ENCODE measurements at places on chromosomes 6 and 20.

- DNase-seq, result no peak
Measured at GRCh38 chr20:22629447-22629846, 45.1 kb upstream of the FOXA2 start.

DNA sequence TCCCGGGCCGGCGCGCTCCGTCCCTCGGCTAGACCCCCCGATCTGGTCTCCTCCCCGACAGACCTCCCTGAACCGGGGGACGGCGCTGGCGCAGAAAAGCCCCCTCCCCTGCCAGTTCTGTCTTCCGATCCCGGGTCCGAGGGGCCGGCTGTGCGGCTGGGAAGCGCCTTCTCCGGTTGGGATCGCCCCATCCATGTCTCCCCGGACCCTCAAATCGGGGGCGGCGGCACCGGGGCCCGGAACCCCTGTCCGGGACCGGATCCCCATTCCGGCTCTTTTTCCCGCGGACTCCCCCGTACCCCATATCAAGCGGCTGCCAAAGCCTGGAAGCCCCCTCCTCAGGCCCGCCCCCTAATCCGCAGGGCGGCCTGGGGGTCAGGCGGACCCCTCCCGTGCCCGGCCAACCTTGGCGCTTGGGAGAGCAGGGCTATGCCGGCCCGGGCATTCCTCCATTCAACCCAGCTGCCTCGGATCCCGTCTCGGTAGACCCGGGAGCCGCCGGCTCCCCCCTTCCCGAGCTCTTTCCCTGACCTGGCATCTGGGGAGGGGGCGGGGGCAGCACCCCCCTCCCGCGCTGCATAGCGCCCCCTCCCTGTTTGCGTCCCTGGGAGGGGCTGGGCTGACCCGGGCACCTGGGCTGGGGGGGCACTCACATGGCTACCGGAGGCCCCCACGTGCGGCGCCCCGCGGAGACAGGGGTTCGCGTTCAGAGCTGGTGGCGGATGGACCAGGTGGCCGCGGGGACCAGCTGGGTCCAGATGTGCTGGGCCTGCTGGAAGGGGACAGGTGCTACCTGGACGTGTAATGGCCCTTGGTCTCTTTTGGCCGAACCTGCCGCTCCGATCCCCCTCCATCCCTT lies 643 bp downstream of the DLGAP4 start:
- no peak for DNase-seq

DNA sequence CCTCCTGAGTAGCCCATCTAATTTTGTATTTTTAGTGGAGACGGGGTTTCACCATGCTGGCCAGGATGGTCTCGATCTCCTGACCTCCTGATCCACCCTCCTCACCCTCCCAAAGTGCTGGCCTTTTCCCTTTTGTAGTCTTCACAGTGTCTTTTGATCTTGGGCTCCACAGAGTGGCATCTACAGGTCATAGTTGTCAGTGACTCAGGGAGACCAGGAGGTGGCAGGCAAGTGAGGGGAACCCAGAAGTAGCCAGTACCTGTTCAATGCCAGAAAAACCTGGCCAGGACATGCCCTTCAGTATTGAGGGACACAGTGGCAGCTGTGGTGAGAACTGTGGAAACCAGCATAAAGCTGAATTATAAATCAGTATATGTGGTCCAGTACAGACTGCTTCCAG lies 19.6 kb downstream of the RPP21 start:
- DNase-seq, result peak; percentile 28

GRCh38 chr20:1734269-1734858 lies 76.8 kb upstream of the SIRPG start:
- DNase-seq, result peak; percentile 34

GRCh38 chr6:13814938-13815575 lies 700 bp upstream of the MCUR1 start:
- peak; percentile 61 for DNase-seq

DNA sequence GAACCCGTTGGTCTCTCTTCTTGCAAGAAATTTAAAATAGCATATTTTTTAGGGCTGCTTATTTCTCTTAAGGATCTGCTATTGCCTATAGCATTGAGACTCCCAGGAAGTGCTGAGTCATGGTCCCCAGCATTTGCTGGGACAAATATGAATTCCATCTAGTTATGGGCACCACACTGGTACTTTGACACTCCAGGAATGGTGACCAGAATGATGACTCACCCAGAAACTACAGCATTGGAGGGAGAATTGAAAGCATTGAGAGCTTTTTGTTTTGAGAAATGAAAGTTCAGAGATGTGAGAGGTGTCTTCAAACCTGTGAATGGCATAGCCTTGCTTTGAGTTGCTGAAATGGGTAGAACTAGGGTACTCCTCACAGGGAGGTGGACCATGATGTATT lies 699.7 kb downstream of the DHX35 start:
- DNase-seq, result no peak

GRCh38 chr6:43825187-43826115 lies 55.4 kb downstream of the VEGFA start:
- DNase-seq, result no peak

DNA sequence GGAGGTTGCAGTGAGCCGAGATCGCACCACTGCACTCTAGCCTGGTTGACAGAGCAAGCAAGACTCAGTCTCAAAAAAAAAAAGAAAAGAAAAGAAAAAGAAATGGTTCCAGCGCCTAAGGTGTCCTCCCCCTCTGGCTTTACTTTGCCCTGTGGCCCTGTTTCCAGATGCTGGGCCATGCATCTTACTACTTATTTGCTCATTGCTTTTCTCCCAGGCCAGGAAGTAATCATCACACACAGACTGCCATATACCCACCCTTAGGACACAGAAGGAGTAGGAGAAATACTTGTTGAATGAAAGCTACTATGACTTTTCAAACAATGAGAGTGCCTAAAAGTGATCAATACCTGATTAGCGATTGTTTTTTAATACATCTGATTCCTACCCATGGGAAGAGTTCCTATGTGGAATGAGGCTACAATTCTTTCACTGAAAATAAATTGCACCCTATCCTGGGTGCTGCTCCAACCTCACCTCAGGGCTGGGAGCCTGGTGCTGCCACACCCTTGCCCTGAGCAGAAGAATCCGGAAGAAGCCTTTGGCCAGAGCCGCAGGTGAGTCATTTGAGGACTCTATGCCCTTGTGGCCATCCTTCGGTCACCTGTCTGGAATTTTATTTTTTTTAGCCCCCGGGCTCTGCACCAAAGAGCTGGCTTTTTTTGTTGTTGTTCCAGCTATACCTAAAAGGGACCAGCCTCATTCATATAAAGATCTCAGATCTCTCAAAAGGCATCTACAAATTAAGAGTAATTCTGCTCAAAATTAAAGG lies 22.7 kb upstream of the TFAP2C start:
- DNase-seq, result no peak

- no peak for DNase-seq
Measured at GRCh38 chr20:62461834-62462233, 14.0 kb downstream of the GATA5 start.

DNA sequence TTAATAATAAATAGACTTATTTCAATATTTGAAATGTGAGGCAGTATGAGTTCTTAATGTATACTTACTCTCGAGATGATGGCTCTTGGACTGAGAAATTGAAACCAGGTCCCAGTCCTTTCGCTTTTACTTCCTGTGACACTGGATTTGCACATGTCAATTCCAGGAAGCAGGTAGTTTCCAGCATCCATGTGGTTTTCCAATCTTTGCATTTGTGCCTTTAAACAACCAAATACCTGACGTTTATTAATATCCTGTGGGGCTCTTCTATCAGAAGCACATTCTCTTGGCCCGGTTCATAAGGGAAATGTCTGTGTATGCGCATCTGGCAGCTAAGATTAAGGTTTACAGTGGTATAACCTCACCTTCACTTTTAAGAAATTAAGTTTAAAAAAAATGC lies 13.1 kb downstream of the UTRN start:
- no peak for DNase-seq

GRCh38 chr20:37274851-37275524 lies 13.4 kb upstream of the GHRH start:
- peak; percentile 45 for DNase-seq

- DNase-seq, result no peak
Measured at GRCh38 chr6:154229786-154230185, 126.8 kb downstream of the IPCEF1 start.

- no peak for DNase-seq
Measured at GRCh38 chr20:55354720-55355119, 650.6 kb downstream of the CBLN4 start.

- peak; percentile 59 for DNase-seq
Measured at GRCh38 chr6:110875548-110876169, 1.1 kb downstream of the AMD1 start.

- DNase-seq, result no peak
Measured at GRCh38 chr6:2653369-2654032, 97.2 kb downstream of the MYLK4 start.

- DNase-seq, result no peak
Measured at GRCh38 chr20:48686238-48687116, 141.3 kb downstream of the PREX1 start.

GRCh38 chr6:83199863-83200225 lies 6.7 kb downstream of the RWDD2A start:
- no peak for DNase-seq

DNA sequence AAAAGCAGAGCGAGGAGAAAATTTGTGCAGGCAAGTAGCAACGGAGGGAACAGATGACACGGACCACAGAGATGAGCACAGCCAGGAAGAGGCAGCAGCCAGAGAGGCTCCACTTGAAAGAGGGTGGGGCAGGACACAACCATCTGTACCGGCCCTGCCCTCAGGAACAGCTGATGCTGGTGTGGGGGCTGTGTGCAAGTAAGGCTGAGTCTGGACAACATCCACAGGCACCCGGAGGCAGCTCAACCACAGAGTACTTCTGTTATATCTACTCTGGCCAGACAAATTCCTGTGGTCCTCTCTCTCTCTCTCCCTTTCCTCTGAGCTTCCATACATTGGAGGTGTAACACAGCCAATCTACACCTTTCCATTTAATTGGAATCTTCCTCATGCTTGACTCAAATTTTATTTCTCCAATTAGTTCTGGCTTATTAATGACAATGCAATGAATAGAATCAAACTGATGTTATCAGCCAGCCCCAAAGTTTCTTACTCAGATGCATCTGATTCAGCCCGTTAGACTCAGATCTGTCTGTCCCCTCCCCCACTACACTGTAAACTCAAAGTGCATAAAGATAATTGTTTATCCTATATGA lies 24.9 kb downstream of the KIF13A start:
- no peak for DNase-seq

- DNase-seq, result no peak
Measured at GRCh38 chr6:31477521-31477920, 20.4 kb upstream of the MICB start.

- no peak for DNase-seq
Measured at GRCh38 chr20:1664911-1665310, 7.3 kb upstream of the SIRPG start.

DNA sequence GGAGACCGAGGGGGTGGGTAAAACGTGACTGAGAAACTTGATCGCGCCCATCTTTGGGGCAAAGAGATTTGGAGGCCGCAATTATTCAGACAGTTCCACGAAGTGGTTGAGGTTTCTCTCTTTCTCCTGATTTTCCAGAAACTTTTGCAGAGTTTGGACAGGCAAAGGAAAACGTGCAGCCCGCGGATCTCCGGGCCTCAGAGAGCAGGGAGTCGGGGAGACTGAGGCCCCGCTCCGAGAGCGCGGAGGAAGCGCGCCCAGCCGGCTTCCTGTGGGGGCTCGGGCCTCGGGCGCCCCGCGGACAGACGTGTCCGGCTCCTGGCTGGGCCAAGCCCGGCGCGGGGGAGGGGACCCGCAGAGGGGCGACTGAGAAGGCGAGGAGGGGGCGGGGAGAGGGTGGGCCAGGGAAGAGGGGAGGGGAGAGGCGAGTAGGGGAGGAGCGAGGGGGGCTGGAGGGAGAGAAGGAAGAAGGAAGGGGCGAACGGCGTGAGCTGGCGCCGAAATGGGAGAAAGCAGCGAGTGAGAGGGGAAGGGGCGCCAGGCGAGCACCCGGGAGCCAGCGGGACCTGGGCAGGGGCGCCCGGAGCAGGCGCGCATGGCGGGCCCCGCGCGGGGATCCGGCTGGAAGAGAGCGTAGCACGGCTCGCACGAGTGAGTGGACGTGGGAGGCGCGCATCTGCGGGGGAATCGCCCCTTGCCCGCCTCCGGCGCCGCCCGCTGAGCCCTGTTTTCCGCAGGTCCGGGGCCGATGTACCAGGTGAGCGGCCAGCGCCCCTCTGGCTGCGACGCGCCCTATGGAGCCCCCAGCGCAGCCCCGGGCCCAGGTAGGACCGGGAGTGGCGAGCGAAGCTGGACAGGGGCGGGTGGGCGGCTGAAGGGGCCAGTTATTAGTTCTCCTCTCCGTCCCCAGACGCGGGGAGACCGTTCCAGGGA lies at the start of gene MDFI:
MDFI (plus strand) TSS at position 467 of the 933 bp plus-strand sequence; CDS start at position 749, 282 bp downstream.
- DNase-seq, result no peak

DNA sequence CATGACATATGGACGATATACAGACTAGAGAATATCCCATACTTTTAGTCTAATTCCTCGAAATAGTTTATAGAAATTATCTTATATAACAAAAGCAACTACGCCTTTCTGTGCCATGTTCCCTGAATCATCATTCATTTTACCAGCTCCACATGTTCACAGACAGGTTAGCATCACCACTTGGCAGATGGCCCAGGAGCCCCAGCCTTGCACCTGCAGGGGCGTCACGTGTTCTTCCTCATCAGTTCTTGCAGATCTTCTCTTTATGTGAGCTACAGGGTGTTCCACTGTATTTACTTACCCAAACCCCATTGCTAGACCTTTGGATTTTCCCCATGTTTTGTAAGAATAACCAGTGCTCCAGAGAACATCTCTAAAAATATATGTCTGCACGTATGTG lies 12.6 kb upstream of the BNIP5 start:
- peak; percentile 88 for DNase-seq

- DNase-seq, result no peak
Measured at GRCh38 chr20:41304002-41304401, 13.5 kb downstream of the ZHX3 start.

DNA sequence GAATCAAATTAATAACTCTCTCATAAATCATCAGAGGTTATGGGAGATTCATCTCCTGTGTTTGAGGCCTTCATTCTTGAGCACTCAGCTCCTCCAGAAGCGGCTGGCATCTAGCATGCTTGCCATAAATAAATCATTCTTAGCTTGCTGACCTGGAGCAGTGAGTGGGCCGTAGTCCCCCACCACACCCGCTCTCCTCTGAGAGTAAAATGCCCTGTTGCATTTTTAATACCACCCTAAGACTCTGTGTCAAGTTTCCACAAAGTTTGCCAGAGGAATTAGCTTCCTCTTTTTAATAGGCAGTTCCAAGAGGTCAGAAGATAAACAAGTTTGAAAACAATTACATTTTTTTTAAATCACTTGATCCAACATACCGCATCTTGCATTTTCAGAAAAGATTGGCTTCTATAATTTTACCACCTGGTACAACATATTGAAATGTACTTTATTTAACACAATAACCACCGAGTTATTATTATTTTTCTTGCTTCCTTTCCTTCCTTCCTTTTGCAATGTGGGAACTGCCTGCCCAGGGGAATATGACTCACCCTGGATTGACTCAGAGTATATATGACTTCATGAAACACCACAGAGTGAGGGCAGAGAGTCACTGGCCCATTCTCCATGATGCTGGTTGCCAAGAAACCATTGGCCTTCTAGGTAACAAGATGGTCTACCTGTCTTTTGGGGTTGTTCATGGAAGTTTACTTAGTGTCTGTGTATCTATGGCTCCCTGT lies 29.4 kb upstream of the CLIC5 start:
- no peak for DNase-seq

- DNase-seq, result no peak
Measured at GRCh38 chr6:119201480-119201879, 123.0 kb upstream of the FAM184A start.

Measured in NAMALWA (cell line).